ENCODE measurements at places on chromosomes 7 and 10. TPM values are rescaled to one million over a fixed set of nuclear protein-coding genes. Genes with fewer than 3 reads are reported as not detected.

AP5Z1 gene
- polyA plus RNA-seq: 12.4 TPM

ENO4 gene
- 0.07 TPM for polyA plus RNA-seq

DKK1 gene
- polyA plus RNA-seq: 0.18 TPM

MACC1 gene
- under 0.01 TPM for polyA plus RNA-seq

TRA2A gene
- polyA plus RNA-seq: 38.9 TPM

CALML3 gene
- polyA plus RNA-seq: not detected

AKR1C8 gene
- 0.32 TPM for polyA plus RNA-seq

DNA sequence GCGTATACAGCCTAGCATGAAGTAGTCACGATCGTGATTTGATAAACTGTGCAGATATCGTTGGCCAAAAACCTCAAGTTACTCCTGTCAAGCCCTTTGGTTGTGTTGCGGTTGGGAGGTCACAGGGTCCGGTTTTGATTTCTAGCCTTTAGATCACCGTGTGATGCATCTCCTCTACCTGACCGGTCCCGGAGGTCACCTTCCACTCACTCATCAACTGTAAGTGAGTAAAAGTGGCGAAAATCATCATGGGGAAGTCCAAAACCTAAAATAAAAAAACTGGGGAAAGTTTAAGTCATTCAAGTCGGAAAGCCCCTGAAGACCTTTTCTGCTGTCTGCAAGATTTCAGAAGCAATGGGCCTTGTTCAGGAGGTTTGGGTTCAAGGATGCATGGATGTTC, 62.8 kb downstream of the ADARB2 start:
- DNase-seq: no peak

DNA sequence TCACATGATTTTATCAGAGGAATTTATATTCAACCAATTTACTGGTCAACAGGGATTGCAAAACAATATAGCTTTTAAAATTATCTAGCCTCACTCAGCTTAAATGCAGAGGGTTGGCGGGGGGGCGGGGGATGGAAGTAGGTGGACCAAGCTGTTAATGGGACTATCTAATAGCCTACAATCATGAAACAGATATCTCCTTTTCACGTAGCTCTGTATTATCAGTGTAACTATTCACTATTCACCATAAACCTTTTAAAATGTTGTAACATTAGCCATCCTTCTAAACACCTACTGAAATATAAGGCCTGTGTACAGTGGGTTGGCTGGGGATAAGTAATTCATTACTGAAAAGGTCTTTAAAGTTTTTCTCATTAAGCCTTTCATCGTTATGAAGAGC, 56.2 kb downstream of the MINDY3 start:
- DNase-seq: no peak

DNA sequence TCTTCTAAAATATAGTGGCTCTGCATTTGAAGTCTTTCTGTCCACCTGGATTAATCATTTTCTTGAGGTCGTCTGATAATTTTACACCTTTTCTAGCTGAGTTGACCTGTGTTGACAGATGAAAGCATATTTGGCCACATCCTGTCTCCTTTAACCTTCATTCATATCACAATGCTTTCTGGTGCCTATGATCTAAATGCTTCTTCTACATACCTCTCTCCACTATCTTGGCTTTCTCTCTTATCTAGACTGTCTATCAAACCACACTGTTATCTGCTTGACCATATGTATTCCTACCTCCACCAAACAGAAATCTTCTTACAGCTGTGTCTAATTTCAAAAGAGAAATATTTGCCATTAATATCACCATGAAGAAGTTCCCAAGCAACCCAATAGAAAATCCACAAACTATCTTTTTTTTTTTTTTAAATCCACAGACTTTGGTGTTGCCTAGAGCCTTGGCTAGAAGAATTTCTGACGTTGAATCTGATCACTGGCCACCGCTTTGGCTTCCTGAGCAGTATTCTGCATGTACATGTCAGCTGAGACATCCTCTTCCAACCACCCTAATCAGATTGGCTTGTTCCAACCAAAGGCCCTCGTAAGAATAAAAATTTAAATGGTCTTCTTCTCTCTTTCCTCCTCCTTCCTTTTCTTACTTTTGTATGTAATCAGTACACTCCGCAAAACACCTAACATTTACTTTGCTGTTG, 66.3 kb upstream of the SP4 start:
- no peak for DNase-seq

DNA sequence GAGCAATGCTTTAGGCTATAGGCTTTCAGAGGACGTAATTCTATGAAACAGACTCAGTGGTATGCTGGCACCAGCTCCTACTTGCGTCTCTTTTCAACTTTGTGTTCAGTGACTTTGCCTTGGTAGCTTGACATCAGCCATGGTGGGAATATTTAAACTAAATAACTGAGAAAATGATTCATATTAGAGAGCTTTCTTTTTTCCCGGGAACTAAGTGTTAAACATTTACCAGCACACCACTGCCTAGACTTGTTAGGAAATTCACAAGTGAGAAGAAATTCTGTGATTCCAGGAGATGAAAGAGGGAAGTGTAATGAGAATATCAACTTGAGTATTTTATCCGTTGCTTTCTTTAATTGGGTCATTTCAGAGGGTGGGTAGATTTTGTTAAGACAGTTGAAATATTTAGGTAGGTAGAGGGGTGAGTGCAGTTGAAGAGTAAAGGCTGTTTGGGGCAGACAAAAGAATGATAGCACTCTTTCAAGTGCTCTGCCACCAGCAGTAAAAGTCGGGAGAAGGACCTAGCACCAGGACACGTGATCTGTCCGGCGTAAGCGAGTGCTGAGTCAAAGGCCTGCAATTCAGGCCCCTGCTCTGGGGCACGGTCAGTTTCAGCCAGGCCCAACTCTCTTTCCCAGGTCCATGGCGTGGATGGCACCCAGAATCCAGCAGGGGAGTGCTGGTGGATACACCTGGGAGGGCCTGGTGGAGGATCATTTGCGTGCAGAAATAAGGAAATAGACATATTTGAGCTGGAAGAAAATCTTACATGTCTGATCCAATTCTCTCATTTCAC, 206.3 kb downstream of the SNX10 start:
- no peak for DNase-seq

- DNase-seq: no peak
These were observed 201.8 kb downstream of the NSUN6 start for GRCh38 chr10:18449611-18450026.

DNA sequence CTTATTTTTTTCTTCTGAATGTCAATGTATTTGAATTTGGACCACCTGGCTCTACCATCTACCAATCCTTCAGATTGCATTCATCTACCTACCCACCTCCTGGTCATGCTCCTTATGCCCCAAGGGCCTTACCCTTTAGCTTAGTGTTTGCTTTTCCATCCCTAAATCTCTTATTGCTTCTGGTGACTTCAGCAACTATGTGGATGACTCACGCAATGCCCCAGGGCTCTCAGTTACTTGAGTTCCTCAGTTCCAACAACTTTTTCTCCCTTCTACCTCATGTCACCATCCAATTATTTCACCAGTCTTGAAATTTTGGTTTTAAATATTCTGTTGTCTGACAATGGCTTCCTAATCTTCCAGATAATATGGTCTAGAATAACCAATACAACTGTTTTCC, 118.9 kb downstream of the CFAP58 start:
- DNase-seq: no peak

- no peak for DNase-seq
These were observed 46.7 kb downstream of the BMPR1A start for GRCh38 chr10:86803156-86803555.

DNA sequence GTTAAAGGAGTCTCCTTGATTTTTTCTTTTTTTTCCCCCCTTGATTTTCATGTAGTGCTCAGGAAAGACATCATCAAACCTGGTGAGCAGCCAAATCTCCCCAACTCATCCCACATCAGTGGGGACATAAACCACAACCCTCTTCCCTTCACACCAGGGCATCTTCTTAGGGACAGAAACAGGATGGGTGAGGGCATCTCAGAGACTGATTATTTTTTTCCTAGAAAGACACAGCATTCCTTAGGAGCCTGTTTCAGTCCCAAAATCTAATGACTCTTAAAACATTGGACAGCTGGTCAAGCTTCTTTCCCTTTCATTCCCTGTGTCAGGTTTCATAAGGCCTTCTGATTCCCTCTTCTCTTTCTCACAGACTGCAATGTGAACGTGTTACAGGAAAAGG, 31.5 kb upstream of the GSAP start:
- no peak for DNase-seq

- DNase-seq: no peak
These were observed 48.5 kb downstream of the PLXNA4 start for GRCh38 chr7:132527467-132528410.

- no peak for DNase-seq
These were observed 4.0 kb upstream of the LEP start for GRCh38 chr7:128236924-128237586.

DNA sequence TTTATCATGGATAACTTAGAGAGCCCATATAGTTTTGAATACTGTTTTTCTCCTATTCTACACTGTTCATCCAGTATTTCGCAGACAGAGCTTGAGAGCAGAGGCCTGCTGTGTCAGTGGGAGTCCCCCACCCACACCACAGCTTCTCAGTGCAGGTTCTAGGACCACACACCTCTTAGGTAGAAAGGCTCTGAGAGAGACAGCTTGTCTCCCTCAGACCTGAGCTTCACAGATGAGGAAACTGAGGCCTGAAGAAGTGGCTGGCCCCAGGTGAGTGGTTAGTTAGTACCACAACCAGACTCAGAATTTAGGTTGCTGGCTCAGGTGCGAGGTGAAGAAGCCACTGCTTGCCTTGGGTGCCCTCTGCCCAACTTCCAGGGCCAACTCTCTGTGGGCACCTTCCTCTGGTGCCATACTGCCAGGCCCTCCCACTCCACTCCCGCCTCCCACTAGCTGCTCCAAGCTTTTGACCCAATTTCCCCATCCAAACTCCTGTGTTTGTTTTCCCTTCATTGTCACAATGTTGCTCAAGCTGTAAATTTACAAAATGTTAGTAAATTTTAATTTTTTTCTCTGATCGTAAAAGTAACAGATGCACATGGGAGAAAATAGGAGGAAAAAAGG, 7.6 kb upstream of the HILPDA start:
- no peak for DNase-seq

DNA sequence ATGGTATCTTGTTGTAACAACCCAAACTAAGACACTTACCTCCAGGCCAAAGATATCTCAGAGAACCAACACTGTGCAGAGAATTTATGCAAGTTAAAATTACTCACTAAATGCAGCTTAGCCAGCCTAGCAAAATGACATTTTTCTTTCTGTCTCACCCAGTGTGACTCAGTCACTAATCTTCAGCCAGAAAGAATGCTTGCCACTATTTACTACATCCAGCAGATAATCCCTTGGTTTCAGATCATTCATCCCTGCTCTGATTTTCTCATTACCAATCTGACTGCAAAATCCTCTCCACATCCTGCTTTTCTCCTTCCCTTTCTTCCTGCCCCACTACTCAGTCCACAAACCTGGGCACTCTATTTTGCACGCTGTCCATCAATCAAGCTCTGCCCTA, 93.5 kb upstream of the NEBL start:
- DNase-seq: no peak

DNA sequence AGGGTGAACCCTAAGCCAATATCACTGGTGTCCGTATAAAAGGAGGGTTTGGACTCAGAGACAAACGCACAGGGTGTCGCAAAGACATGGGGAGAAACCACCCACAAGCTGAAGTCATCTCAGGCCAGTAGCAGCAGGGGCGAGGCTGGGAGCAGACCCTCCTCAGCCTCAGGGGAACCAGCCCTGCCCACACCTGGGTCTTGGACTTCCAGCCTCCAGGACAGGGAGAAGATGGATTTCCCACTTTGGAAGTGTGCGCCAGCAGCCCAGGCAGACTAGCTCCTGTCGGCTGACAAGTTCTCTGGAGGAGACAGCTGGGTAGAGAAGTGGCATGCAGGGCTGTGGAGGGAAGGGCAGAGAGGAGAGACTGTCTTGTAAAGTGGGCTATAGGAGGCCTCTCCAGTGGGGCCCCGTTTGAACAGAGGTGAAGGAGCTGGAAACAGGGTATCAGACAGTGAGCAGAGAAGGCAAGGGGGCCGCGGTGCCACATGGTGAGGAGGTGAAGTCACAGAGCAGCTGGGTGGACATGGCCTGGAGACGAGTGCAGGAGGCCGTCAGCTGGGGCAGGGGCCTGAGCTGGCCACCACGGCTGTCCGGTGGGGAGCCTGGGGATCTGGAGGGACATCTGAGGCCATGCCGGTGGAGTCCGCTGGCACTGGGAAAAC, 475.6 kb downstream of the PTPRN2 start:
- DNase-seq: no peak

- no peak for DNase-seq
These were observed 203.8 kb downstream of the ZMYND11 start for GRCh38 chr10:339038-339391.

DNA sequence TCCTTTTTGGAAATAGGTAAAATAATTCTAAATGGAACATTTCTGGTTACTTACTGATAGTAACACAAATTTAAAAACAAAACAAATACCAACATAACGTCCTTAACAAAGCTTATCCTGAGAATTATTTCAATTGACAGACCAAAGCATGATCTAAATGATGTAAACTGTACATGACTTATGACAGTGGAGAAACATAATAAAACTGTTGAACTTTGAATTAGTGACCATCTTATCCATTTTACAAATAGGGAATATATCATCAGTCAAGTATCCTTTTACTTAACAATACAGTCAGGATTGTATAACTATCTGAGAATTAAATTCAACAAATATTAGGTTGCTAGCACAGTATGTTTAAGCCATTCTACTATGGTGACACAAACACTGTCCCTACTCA, 2.4 kb downstream of the IPMK start:
- DNase-seq: no peak

GRCh38 chr7:115911465-115911864, 119.1 kb downstream of the TFEC start:
- no peak for DNase-seq

- no peak for DNase-seq
These were observed 16.3 kb downstream of the CFAP46 start for GRCh38 chr10:132926070-132926469.

- DNase-seq: no peak
These were observed 13.0 kb upstream of the ACBD5 start for GRCh38 chr10:27253576-27253975.

DNA sequence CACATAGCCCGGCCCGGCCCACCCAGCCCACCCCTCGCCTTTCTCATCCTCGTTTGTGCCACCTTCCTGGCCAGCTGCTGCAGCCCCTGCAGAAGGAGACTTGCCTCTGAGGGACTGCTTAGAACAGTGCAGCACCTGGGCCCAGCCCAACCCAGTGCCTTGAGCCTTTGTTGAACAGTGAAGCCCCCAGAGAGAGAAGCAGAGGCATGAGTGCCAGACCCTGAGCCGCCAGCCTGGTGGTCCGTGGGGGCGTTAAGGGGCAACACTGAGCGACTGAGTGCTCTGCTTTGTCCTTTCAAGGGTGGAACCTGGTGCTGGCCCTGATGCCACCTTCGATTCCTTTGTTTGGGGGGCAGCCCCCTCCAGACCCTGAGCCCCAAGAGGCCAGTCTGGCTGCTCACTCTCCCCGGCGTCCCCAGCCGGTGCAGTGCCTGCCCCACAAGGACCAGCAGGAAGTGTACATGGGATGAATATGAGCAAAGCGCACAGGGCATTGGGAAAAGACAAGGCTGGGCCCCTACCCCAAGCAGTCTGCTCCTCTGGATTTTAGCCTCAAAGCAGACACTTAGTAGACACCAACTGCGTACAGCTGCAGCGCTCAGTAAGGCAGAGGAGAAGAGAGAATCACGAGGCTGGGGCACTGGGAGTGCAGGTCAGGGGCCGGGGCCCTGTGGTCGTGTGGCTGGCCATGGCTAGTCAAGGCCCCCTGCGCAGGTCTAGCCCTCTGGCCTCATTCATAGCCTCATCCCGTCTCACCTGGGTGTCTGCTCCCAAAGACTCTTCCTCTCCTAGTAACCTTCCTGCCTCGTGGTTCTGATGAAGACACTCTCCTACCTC, 95.9 kb downstream of the RGS10 start:
- no peak for DNase-seq

GRCh38 chr10:29895456-29895855, 163.9 kb downstream of the JCAD start:
- peak; percentile 92 for DNase-seq

All from right cardiac atrium (tissue), 5 donors.